ENCODE measurements at places on chromosomes 6 and 20.

DNA sequence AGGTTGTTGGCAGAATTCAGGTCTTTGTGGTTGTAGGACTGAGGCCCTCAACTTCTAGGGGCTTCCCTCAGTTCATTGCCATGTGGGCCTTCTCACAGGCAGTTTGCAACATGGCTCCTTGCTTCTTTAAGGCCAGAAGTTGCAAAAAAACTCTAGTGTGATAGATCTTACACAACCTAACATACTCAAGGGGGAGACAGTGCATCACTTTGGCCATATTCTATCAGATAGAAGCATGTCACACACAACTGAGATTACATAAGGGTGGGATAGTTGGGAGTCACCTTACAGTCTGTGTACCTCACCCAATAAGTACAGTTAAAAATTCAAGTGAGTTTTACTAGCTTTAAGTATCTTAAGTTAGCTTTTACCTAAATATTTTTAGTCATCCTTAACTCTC, 1.6 kb downstream of the SIRPD start:
- DNase-seq: no peak

GRCh38 chr6:118656847-118657451, 5.6 kb upstream of the CEP85L start:
- no peak for DNase-seq

GRCh38 chr20:37823296-37823980, 79.5 kb upstream of the VSTM2L start:
- DNase-seq: no peak

DNA sequence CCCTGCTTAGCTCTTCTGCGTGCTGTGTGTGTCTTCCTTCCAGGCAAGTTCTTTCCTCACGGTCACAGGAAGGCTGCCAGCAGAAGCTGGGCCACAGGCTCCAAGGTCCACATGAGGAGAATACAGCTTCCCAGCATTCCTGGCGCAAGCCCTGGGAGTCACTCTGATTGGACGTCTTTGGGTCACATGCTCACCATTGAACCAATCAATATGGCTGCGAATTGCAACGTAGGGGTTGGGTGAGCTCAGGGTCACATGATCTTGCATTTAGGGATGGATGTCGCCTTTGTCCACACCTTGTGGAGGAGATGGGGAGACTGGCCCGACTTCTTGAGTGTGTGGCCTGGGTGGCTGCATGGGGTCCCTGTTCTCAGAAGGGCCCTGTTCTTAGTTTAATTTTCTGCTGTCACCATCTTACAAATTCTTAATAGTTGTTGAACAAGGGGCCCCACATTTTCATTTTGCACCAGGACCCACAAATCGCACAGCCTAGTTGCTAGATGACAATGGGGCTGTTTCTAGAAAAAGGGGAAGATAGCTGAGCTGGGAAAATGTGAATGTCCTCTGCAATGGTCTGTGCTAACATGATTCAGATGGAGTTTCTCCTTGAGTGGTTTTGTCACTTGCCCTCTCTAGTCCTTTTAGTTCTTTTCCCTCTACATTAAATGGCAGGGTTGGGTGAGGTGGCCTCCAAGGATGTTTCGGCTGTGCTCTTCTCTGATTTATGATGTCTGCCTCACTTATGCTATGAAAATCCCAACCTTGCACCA, 149.6 kb downstream of the CDH26 start:
- DNase-seq: no peak

DNA sequence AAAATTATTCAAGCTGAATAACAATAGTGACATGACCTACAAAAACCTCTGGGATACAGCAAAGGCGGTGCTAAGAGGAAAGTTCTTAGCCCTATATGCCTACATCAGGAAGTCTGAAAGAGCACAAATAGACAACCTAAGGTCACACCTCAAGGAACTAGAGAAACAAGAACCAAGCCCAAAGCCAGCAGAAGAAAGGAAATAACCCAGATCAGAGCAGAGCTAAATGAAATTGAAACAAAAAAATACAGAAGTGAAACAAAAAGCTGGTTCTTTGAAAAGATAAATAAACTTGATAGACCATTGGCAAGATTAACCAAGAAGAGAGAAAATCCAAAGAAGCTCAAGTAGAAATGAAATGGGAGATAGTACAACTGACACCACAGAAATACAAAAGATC, 47.6 kb upstream of the NOTCH4 start:
- no peak for DNase-seq

DNA sequence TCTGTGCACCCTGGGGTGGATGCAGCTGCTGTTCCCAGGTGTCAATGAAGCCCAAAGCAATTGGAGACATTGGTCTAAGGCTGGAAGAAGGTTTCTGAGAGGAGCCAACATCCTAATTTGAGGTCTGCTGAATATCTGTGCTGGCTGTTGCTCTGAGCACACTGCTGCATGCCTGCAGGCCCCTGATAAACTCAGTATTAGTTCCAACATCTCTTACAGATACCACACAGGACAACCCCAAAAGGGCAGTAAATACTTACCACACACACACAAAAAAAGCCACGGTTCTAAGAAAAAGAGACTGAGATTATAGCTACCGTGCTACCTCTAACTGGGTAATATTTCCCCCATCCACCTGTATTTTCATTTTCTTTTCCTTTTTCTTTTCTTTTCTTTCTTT, 164.3 kb upstream of the SOX4 start:
- no peak for DNase-seq

DNA sequence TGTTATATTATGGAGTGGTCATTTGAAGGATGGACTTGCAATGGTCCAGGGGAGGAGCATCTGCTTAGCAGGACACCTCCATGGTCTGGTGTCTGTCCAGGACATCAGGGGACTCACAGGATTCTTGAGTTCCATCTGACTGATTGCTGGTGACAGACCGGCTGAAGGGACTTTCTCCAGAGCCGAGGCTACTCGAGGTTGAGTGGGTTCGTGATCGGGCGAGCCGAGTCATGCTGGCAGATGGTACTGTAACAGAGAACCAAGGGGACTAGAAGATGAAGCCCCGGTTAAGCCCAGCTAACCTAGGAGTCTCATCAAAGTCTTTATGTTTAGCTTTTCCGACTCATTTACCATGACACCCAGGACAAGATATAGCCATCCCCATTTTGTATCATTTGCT, 7.5 kb upstream of the SLA2 start:
- no peak for DNase-seq

GRCh38 chr20:19652591-19653026, 105.4 kb upstream of the RIN2 start:
- no peak for DNase-seq

GRCh38 chr6:153218184-153218792, 87.2 kb upstream of the RGS17 start:
- DNase-seq: no peak

DNA sequence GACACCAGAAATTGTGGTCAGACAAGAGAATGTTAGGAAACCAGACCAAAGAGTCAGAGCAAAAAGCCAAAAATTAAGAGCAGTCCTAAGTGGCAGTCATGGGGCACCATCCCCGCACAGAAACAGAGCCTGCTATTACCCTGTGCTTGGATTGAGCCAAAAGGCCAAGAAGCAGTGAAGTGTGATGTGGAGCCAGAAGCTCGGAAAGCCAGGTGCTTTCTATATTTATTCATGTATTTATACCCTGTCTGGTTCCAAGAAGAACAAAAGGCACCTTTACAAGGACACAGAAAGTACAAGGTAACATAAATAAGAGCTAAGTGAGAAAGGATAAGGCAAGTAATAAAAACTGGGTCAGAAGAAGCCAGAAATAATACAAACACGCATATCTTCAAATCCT, 336.2 kb upstream of the CNR1 start:
- DNase-seq: no peak

- DNase-seq: no peak
Observed at GRCh38 chr6:157392927-157393668, 12.1 kb downstream of the ZDHHC14 start.

- DNase-seq: no peak
Observed at GRCh38 chr20:40811660-40812414, 122.8 kb upstream of the MAFB start.

DNA sequence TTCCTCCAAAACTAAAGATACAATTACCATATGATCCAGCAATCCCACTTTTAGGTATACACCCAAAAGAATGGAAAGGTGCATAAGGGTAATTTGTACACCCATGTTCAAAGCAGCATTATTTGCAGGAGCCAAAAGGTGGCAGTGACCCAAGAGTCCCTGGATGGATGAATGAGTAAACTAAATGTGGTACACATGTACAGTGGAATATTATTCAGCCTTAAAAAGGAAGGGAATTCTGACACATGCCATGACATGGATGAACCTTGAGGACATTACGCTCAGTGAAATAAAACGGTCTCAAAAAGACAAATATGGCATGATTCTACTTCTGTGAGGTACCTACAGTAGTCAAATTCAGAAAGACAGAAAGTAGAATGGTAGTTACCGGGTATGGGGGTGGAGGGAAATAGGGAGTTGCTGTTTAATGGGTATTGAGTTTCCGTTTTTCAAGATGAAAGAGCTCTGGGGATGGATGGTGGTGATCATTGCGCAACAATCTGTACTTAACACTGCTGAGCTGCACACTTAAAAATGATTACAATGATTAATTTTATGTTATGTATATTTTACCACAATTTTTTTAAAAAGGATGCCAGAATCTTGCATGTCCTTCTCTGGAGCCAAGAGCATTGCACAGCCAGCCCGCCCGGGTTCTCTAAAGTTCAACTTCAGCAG, 518.9 kb upstream of the JARID2 start:
- DNase-seq: no peak

- DNase-seq: no peak
Observed at GRCh38 chr6:23340271-23340670, 770.9 kb downstream of the HDGFL1 start.

DNA sequence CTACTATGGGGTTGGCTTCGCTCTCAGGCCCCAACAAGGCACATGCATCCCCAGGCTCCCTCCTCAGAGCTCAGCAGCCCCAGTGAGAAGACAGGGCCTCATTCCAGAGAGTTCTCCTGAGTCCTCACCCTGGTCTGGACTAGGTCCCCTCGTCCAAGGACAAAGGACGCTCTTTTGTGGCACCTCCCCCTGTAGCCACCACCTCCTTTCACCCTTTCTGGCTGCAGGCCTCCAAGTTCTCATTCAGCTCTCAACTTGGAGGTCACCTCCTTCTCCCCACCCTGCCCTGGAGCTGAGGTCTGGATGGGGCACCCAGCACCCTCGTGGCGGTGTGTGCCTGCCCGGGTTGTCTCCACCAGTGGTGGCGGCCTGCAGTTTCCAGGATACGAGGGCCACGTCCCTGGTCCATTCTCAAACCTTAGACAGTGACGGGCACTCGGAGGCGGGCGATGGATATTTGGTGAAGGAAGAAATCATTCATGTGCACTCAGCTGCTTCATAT, 2.5 kb downstream of the UNC93A start:
- no peak for DNase-seq

DNA sequence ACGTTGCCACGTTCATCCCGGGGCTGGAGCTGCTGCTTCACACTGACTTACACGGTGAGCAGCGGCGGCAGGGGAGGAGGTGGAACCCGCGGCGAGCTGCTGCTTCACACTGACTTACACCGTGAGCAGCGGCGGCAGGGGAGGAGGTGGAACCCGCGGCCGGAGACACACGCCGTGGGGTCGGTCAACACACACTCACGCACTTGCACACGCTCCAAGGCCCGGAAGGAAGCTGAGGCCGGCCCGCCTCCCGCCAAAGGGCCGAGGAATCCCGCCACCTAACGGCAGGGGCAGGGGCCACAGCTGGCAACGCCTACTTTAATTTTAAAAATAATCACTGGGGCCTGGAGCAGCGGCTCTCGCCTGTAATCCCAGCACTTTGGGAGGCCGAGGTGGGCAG, 94.4 kb upstream of the FOXC1 start:
- DNase-seq: no peak

GRCh38 chr6:117909638-117910037, 2.6 kb downstream of the SLC35F1 start:
- no peak for DNase-seq

- DNase-seq: no peak
Observed at GRCh38 chr6:164417537-164418261, 891.7 kb downstream of the C6orf118 start.

- DNase-seq: no peak
Observed at GRCh38 chr6:128487746-128488145, 32.7 kb downstream of the PTPRK start.

- DNase-seq: no peak
Observed at GRCh38 chr6:73965539-73966029, 269.6 kb downstream of the CD109 start.

GRCh38 chr6:155936127-155936526, 480.5 kb upstream of the NOX3 start:
- DNase-seq: no peak

GRCh38 chr6:156787569-156788492, 10.7 kb downstream of the ARID1B start:
- no peak for DNase-seq

- DNase-seq: no peak
Observed at GRCh38 chr6:107728564-107728897, 95.6 kb downstream of the SCML4 start.

DNA sequence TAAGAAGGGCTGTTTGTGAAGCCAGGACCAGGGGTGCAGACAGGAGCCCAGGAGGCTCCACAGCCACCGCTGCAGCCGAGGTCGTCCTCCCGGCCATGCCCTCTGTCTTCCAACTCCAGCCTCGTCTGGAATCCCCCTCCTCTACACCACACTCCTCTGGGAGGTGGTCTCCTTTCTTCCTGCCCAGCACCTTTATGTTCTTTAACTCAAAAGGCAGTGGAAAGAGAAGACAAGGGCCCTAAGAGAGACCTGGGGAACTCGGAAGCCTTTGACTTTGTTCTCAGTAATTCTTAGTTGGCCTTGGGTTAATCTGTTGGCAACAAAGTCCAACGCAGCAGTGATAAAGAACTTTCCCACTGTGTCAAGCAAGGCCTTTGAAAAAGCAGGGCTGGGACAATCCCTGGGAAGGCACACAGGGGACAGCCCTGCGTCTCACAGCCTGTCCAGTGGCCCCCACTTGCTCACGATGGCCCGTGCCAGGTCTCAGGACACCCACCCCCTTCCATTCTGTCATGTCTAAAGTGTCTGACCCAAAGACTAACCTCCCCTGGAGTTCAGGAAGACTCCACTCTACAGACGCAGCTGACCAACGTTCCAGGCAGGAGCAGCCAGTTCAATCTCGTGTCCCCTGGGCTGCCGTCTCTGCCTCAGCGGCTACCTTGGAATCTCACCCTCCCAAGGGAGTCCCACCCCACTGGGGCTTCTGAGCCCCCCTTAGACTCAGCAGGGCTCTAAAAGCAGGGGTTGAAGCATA, 42.8 kb upstream of the FAM50B start:
- no peak for DNase-seq

DNA sequence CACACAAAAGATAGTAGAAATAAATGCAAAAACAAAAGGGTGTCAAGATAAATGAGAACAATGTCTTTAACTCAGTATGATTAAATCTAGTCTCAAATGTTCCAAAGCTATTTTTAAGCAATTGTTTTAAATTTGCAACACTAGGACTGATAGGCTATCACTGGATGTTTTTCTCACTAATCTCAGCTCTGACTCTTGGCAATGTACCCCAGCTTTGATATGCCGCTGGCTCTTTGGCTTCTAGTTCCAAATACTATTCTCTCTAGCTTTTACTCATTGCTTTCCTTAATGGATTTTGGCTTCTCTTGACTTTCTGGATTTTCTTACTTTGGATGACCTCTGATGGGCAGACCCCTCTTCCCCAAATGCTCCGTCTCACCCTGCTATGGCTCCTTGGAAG, 116.0 kb upstream of the SLC35B3 start:
- DNase-seq: no peak

GRCh38 chr6:107116328-107116892, 1.1 kb upstream of the BEND3 start:
- DNase-seq: no peak

Data from cortex of kidney (tissue), 1 donor.